HCT116 (cell line): ENCODE measurements at places on chromosomes 3 and 15.
A peak's percentile ranks its signal among the peaks of the same experiment; 100 is the strongest.

- no peak overlapping the region for H3K4me3 ChIP-seq
- H3K27ac ChIP-seq = no peak overlapping the region
- H3K36me3 ChIP-seq = no peaks in the 10 kb centered on the region
- no peaks in the 10 kb centered on the region for H3K4me1 ChIP-seq
- DNase-seq = no peak
These were observed 14.9 kb downstream of the PYGO1 start for GRCh38 chr15:55573224-55573623.

DNA sequence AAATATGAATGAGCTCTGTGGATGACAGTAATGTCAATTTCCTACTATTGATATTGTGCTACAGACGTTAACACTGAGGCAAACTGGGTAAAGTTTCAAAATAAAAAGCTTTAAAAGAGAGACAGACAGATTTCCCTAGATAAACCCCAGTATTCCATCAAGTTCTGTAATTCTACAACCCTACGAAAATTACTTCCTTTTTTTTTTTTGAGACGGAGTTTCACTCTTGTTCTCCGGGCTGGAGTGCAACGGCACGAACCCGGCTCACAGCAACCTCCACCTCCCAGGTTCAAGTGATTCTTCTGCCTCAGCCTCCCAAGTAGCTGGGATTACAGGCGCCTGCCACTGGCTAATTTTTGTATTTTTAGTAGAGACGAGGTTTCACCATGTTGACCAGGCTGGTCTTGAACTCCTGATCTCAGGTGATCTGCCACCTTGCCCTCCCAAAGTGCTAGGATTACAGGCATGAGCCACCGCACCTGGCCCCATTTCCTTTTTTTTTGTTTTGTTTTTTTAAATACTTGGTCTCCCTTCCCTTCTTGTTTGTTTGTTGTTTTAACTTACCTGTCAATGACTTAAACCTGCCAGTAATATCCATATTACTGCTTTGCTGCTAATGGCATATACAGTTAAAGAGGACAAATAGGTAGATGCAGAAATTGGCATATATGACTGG is 57.2 kb downstream of the CBLB start:
- no peaks in the 10 kb centered on the region for H3K27me3 ChIP-seq
- H3K27ac ChIP-seq = no peak overlapping the region
- DNase-seq = no peak
- no peaks in the 10 kb centered on the region for H3K36me3 ChIP-seq
- peaks cover under 1% of the 10 kb centered on the region for H3K4me1 ChIP-seq
- H3K4me3 ChIP-seq = no peak overlapping the region

DNA sequence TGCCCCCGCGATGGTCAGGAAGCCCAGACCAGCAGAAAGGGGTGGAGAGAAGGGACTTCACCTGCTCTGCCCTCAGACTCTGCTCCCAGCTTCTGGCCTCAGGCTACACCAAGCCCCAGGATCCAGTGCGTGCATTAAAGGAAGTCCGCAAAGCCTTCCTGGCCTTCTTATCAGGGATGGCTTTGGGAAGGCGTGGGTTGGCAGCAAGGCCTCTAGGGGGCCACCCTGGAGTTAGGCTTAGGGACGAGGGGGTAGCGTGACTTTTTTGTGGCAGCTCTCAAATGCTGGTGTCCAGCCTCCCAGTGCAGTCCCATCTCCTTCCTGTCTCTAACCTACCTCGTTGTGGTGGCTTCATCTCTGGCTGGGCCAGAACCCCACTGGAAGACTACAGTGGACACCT is 18.9 kb upstream of the RPL29 start:
- no peaks in the 10 kb centered on the region for H3K27me3 ChIP-seq
- H3K27ac ChIP-seq = no peak overlapping the region
- DNase-seq = peak; percentile 15
- no peak overlapping the region for H3K4me3 ChIP-seq

- no peaks in the 10 kb centered on the region for H3K4me1 ChIP-seq
- no peak overlapping the region for H3K4me3 ChIP-seq
- no peak overlapping the region for H3K27ac ChIP-seq
- no peaks in the 10 kb centered on the region for H3K27me3 ChIP-seq
- no peaks in the 10 kb centered on the region for H3K36me3 ChIP-seq
These were observed 67.0 kb downstream of the MCTP2 start for GRCh38 chr15:94298364-94298763.

DNA sequence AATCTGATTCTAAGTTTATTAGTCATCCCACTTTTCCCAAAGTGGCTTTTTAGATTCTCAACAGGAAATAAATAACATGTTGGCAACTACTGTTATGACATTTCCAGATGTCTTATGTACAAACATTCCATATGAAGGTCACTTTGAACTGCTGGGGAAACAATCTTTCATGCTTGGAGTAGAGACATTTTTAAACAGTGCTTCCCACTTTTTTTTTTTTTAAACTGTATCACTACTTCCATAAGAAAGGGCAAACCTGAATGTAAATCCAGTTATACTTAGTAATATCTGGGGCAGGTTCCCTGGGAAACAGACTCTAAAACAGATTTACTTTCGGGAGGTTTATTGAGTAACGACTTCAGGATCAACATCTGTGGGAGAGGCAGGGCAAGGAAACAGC is 473.8 kb downstream of the TAFA4 start:
- no peaks in the 10 kb centered on the region for H3K27me3 ChIP-seq
- no peaks in the 10 kb centered on the region for H3K36me3 ChIP-seq
- no peak overlapping the region for H3K4me3 ChIP-seq
- H3K4me1 ChIP-seq = no peaks in the 10 kb centered on the region
- H3K27ac ChIP-seq = no peak overlapping the region
- DNase-seq = no peak

DNA sequence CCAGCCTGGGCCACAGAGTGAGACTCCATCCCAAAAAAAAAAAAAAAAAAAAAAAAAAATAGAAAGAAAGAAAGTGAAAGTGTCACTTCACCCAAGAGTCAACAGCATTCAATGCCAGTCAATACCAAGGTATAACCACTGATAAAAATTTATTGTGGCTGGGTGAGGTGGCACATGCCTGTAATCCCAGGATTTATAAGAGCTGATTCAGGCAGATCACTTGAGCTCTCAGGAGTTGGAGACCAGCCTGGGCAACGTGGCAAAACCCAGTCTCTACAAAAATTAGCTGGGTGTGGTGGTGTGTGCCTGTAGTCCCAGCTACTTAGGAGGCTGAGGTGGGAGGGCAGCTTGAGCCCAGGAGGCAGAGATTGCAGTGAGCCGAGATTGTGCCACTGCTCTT is 46.5 kb upstream of the PIK3CB start:
- no peak for DNase-seq
- H3K27me3 ChIP-seq = no peaks in the 10 kb centered on the region
- H3K27ac ChIP-seq = no peak overlapping the region
- no peak overlapping the region for H3K4me3 ChIP-seq
- no peaks in the 10 kb centered on the region for H3K36me3 ChIP-seq
- no peaks in the 10 kb centered on the region for H3K4me1 ChIP-seq

DNA sequence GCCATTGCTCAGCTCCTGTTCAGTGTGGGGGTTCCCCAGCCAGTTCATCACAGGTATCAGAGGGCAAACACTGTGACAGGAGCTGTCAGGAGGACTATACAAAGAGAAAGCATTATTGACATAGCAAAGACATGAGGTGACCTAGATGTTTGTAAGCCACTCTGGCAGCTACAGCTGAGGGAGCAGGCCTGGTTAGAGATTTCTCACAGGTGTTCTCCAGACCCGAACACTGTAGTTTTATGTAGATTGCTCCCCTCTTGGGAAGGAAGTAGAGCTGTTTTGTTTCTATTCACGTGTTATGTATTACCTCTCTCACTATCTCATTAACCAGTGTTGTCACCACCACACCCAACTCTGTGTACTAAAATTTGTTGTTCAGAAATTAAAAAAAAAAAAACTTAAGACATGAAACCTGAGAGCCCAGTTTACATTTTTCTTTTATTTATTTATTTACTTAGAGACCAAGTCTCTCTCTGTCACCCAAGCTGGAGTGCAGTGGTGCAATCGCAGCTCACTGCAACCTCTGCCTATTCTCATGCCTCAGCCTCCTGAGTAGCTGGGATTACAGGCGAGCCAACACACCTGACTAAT is 123.7 kb downstream of the RBPMS2 start:
- no peak overlapping the region for H3K27ac ChIP-seq
- H3K36me3 ChIP-seq = no peaks in the 10 kb centered on the region
- H3K4me1 ChIP-seq = no peaks in the 10 kb centered on the region
- no peak for DNase-seq

- no peak overlapping the region for H3K27ac ChIP-seq
- no peaks in the 10 kb centered on the region for H3K36me3 ChIP-seq
- DNase-seq = no peak
- no peaks in the 10 kb centered on the region for H3K4me1 ChIP-seq
- no peak overlapping the region for H3K4me3 ChIP-seq
These were observed 192.8 kb downstream of the ULK4 start for GRCh38 chr3:41769106-41769505.

- no peak overlapping the region for H3K4me3 ChIP-seq
- no peaks in the 10 kb centered on the region for H3K4me1 ChIP-seq
- peaks cover 5% of the 10 kb centered on the region; the same call in 1 of the 2 replicates for H3K27me3 ChIP-seq
- H3K36me3 ChIP-seq = no peaks in the 10 kb centered on the region
- no peak overlapping the region for H3K27ac ChIP-seq
These were observed 35.9 kb downstream of the KY start for GRCh38 chr3:134614955-134615354.

DNA sequence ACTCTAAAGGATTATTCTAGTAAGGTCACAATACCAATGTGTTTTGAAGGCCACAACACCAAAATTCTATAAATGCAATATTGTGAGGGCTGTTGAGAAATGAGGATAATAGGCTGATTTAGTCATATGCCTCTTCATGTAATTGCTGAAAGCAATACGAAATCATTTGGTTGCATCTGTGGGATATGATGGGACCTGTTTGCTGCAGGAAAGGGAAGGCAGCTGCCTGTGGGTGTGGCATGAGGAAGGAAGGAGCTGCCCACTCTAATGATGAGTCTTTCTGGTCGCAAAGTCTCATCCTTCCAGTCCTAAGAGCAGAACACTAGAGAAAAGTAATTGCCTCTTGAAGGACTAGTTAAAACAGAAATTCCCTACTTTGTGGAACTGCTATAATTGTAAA is 245.3 kb upstream of the ZPLD1 start:
- no peaks in the 10 kb centered on the region for H3K36me3 ChIP-seq
- DNase-seq = no peak
- no peak overlapping the region for H3K27ac ChIP-seq
- no peaks in the 10 kb centered on the region for H3K27me3 ChIP-seq

DNA sequence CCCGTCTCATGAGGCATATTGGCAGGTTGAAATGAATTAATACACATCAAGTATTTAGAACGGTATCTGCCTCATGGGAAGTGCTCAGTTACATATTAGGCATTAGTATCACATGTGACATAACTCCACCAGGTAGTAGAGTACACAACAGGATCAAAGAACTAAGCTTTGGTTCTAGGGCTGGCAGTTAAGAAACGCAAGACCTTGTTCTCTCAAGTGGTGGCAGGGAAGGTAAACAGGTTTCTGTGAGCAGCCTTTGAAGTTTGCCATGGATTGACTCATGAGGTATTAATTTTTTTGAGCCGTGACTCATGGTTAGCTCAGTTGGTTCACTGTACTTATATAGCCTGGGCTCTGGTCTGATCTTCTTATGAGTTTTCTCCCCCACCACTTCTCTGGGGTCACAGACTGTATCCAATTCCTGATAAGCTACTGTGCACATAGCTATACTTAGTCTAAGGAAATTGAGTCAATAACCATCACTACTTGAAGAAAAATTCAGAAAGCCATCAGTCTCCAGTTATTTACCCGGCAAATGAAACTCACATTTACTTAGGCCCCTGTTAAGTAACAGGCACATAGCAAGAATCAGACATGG is 155.6 kb upstream of the STT3B start:
- H3K36me3 ChIP-seq = no peaks in the 10 kb centered on the region
- H3K4me1 ChIP-seq = peaks cover 21% of the 10 kb centered on the region
- H3K27ac ChIP-seq = no peak overlapping the region
- H3K27me3 ChIP-seq = peaks cover 18% of the 10 kb centered on the region; the same call in 1 of the 2 replicates

GRCh38 chr15:51232581-51232980 is 105.8 kb downstream of the CYP19A1 start:
- no peak for DNase-seq
- peaks cover 8% of the 10 kb centered on the region; the same call in 1 of the 2 replicates for H3K27me3 ChIP-seq
- H3K4me3 ChIP-seq = no peak overlapping the region
- H3K27ac ChIP-seq = no peak overlapping the region
- H3K4me1 ChIP-seq = peaks cover 14% of the 10 kb centered on the region

DNA sequence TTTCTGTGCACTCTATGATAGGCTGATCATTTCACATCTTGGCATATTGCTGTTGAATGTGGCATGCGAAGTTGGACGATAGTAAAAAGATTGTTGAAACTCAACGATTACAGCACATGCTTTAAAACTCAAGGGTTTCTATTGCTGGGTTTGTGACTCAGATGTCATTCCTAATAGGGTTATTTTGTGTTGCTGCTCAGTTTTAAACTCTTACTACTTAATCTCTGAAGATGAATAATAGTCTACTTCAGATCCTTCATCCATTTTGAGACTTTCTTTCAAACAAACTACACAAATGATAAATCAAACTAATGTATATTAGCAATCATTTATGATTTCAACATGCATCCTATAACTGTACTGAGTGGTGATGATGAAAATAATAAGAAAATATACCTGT is 71.3 kb upstream of the MBNL1 start:
- no peak overlapping the region for H3K4me3 ChIP-seq
- DNase-seq = no peak
- no peaks in the 10 kb centered on the region for H3K36me3 ChIP-seq

DNA sequence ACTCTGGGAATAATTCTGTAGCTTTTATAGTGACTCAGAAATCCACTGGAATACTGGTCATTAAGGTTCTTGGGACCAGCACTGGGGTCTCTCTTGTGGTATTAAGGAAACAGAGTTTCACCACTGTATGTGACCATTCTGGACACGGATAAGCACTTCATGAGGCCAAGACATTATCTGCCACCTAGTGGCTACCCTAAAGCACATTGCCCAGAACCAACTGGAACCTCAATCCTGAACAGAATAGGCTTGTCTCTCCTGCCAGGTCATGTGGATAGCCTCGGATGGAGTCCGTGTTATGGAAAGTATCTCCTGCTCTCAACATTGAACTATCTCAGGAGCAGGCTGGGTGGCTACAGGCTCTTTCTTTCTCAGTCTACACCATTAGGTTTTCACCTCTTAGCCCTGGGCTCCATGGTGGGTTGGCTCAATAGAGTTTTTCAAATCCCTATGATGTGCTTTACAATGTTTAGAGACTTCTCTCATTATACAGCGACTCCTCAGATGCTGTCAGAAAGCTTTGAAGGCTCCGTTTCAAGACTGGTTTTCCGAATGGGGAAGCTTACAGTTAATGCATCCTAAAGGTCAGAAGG is 167.6 kb upstream of the ST8SIA2 start:
- DNase-seq = peak; percentile 16
- no peaks in the 10 kb centered on the region; the same call in 1 of the 2 replicates for H3K27me3 ChIP-seq
- no peak overlapping the region for H3K27ac ChIP-seq
- no peaks in the 10 kb centered on the region for H3K36me3 ChIP-seq
